ENCODE measurements at places on chromosomes 12 and 14.
A peak's percentile ranks its signal among the peaks of the same experiment; 100 is the strongest.

DNA sequence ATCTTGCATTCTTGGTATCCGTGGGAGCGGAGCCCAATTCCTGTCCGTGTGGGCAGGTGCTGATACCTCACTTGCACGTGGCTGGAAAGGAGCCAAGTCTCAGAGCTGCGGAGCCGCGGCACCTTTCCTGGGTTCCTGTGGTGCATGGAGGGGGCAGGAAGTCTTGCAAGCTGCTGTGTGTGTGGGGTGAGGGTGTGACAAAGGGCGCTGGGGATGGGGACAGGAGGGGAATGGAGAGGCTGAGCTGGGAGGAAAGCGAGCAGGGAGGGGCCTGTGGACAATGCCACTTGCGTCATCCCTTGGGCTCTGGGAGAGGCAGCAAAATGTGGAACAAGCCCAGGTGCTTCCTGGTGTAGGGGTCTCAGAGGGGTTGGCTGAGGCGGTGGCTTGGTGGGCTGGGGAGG, 86.7 kb downstream of the CALM1 start:
- DNase-seq, result peak; percentile 69

GRCh38 chr12:44689587-44689986, 186.5 kb downstream of the NELL2 start:
- no peak for DNase-seq

GRCh38 chr14:100317912-100318808, 5.0 kb upstream of the SLC25A47 start:
- peak; percentile 77 for DNase-seq

GRCh38 chr12:108345716-108346633, 6.9 kb upstream of the CMKLR1 start:
- DNase-seq, result no peak

GRCh38 chr12:109192358-109192757, 76.0 kb downstream of the ACACB start:
- peak; percentile 7 for DNase-seq

DNA sequence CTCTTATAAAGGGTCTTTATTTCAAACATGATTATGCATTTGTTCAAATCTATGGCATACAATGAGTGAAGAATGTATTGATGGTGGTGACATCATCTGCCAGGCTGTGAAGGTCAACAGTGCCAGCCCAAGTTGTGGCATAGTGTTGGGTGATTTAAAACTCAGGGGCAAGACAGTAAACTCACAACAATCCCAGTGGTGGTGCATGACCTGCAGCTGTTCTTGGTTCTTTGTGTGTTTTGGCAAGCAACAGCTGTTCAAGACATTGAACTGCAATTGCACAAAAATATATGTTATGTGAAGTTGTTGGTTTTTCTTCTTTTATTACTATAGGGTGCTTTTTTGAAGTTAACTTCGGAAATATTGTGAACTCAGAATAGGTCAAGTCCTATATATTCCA, 851.6 kb downstream of the NRXN3 start:
- DNase-seq, result no peak

DNA sequence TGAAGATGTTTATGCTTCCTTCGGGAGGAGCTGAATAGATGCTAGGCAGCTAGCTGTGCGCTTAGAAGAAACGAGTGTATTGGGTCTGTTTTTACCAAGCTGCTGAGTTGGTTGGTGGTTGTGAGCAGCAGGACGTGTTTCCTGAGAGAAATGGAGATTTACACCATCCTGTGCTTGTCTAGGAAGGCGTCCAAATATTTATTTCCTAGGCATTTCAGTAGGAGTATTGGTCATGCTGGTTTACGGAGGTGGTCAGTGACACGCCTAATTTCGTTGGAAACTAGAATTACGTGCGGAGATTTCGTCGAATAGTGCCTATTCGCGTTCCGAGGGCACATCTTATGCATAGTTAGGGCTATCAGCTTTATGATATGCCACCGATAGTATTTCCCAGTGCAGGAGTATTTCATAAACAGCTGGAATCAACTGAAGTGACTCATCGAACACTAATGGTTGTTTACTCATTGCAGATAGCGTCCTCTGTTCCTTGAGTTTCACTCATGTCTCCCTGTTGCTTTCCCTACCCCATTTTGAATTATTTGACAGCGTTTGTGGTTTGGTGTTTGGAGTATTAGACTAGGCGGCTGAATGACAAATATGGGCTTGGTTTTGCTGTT, 780 bp downstream of the TBC1D15 start:
- peak; percentile 19 for DNase-seq

DNA sequence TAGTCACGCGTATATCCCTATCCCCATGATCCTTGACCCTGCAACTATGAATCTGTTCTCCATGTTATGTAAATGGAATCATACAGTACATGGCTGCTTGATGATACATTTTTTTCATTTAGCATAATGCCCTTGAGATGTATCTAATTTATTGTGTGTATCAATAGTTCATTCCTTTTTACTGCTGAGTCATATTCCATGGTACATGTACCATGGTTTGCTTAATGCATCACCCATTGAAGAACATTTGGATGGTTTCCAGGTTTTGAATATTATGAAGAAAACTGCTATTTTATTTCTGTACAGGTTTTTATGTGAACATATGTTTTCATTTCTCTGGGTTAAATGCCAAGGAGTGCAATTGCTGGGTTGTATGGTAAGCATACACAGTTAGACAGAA, 4.0 kb upstream of the RNASE10 start:
- no peak for DNase-seq

- no peak for DNase-seq
Observed at GRCh38 chr12:54997929-54998522, 13.5 kb upstream of the TESPA1 start.

DNA sequence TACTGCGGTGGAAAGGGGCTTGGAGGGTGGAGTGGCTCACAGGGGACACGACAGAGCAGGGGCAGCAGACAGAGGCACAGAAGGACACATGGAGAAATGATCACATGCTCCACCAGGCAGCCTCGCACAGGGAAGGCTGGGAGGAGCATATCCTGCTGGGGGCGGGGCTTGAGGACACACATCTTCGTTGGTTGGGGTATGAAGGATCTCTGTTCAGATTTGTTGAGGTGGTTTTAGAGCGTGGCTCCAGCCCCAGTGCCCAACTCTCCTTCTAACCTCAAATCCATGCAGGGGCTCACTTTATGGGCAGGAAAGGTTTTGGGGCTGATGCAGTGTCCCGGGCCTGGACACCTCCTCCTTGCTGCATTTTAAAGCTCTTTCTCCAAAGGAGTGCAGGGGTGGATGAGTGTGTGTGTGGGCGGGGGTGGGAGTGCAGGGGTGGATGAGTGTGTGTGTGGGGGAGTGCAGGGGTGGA, 733 bp upstream of the P3H3 start:
- DNase-seq, result peak; percentile 62

DNA sequence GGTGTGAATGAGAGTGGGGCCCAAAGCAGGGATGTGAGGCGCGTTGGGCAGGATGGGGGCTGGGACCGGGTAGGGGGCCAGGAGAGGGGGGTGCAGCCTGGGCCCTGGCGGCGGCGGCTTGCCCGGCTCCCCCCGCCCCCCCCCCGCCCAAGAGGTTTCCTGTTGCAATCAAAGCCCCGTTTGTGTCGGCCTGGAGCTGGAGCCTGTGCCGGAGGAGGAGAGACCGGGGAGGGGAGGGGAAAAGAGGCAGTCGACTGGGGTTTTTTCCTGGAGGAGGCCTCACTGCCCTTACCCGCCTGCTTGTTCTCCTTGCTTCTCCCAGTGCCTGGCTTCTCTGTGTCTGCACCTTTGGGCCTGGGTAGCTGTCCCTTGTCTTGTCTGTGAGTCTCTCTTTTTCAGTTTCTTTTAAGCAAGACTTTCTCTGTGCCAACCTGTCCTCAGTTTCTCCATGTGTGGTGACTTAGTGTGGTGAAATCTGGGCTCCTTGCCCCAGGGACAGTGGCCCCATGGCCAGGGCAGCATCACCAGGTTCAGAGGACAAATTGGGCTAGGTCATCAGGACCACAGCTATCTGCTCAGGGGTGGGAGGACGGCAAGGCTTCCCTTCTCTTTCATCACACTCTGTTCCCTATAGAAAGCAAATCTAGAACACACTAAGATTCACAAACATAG, 8.5 kb downstream of the RARG start:
- peak; percentile 30 for DNase-seq

- no peak for DNase-seq
Observed at GRCh38 chr12:129949651-129950050, 45.8 kb upstream of the TMEM132D start.

GRCh38 chr14:46581036-46581671, 70.4 kb downstream of the RPL10L start:
- DNase-seq, result peak; percentile 50

DNA sequence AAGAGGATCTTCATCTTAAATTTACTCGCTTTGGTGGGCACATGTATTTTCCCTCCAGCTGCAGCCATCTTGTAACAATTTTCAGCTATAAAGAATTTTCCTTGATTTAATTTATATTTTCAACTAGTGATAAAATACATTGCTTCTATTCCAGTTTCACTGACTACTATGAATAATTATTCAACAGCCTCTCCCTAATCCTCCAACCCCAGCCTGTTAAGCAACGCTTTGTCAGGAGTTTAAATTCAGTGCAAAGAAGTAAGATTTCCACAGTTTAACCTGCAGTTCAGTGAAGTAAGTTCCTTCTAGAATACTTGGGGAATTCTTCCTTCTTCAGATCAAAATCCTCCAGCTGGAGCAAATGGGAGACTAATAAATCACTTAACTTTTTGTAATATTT, 180.2 kb downstream of the MSRB3 start:
- DNase-seq, result no peak

DNA sequence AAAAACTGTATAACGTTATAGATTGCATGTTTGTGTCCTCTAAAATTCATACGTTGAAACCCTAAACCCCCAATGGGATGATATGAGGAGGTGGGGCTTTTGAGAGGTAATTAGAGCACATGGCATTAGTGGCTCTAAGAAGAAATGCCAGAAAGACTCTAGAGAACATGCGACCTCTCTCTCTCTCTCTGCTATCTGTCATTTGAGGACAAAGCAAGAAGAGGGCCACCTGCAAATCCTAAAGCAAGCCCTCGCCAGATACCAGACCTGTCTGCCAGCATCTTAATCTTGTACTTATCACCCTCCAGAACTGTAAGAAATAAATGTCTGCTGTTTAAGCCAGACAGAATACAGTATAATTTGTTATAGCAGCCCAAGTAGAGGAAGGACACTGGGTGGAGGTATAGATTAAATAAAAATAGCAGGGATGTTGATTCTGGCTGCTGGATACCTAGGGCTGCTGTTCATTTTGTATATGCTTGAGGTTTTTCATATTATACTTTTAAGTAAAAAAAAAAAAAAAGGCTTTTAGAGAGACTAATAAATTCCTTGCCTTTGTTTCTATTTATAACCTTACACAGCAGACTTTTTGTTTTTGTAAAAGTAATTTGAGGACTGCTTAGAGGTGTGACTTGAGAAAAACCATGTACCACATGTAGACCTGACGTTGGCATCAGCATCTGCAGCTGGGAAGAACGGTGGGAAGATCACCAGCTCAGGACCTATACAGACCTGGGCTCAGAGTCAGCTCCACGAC, 26.9 kb downstream of the MOK start:
- no peak for DNase-seq

DNA sequence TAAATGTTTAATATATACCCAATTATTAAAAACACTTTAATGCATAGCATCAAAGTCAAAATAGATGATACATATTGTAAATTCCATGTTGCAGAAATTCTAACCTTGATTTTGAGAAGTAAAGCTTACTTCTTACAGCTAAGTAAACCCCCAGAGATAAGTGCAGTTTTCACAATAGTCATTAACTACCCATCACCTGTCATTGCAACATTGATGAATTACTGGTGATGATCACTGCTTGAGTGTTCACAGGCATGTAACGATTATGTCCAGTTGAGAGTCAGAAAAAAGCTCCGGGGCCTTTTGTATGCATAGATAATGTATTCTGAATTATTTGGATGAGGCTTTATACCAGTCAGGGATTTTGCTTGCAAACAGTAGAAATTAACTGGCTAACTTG, 67.7 kb downstream of the ZNF664 start:
- no peak for DNase-seq

DNA sequence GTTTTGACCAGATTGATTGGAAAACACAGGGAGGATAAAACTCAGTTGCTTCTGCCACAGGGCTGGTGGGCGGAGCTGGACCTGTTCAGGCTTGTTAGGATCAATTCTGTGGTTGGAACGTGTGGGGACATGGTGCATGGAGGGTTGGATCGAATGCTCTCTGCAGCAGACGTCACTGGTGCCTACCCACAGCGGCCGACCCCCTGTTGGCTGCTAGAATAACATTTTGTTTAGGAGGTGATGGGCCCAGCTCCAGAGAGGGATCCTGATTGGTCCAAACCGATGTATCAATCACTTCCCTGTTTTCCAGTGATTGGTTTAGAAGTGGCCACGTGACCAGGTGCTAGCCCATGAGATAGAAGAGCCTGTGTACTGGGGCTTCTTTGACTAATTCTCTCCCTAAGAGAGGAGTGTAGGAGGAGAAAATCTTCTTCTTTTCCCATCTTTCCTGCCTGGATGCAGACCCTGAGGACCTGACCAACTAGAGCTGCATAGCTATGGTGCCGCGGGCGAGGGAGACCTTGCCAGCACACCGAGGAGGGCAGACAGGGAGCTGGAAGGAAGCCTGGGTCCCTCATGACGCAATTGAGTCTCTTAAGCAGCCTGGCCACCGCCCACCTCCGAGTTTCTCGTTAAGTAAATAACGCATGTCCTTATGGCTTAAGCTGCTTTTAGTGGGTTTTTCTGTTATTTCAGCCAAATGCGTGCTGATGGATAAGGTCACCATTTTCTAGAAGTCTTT, 163.5 kb downstream of the AACS start:
- no peak for DNase-seq

GRCh38 chr14:72685456-72685855, 208.4 kb downstream of the DPF3 start:
- no peak for DNase-seq

DNA sequence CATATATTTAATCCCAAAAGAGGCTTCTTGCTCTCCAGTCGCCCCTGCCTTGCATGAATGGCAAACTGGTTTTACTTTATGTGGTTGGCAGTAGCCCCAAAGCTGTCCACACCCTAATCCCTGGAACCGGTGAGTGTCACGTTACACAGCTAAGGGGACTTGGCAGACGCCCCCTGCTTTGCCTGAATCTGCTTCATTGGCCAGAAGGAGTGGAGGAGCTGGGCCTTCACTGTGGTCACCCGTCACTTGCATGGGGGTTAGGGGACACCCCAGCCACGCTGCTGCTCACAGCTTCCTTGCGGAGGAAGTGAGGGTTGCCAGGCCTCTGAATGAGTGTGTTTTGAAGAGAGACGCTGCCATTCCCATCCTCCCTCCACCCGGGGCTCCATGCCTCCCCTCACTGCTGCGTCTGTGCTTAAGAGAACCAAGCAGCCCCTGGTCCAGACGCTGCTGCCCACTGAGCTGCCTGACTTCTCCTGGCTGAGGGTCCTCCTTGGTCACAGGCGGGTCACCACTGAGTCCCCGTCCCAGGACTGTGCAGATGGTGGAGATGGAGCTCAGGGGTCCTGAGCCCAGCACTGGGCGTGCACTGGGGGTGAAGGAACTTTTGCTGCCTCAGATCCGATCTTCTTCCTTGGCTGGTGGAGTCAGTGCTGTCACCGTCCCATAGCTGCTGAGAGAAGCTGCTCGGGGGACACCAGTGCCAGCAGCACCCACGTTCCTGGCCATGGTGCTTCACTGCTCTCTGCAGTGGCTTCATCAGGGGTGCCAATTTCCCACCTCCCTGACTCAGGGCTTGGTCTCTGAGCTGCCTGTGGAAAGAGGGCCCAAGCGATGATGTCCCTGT, 39.8 kb downstream of the GALNT9 start:
- no peak for DNase-seq

GRCh38 chr14:66651536-66652220, 143.7 kb downstream of the GPHN start:
- DNase-seq, result no peak

Data from Calu3 (cell line).